Metanephros (tissue), 2 donors: ENCODE measurements at places on chromosomes 4 and X. TPM values are rescaled to one million over a fixed set of nuclear protein-coding genes. Genes with fewer than 3 reads are reported as not detected.

The OPHN1 gene
- total RNA-seq, result 20.4 TPM

The STOX2 gene
- total RNA-seq, result 16.0 TPM

The PFKFB1 gene
- total RNA-seq, result 0.70 TPM

The RAB33B gene
- total RNA-seq, result 14.7 TPM

The CXorf58 gene
- total RNA-seq, result 0.18 TPM

The GABRE gene
- 31.9 TPM for total RNA-seq

The AKAP4 gene
- total RNA-seq, result not detected

The GATA1 gene
- total RNA-seq, result 0.58 TPM

The RXFP1 gene
- total RNA-seq, result 0.58 TPM

The EMD gene
- 61.3 TPM for total RNA-seq

The CNKSR2 gene
- total RNA-seq, result 3.2 TPM

The SPATA18 gene
- 1.9 TPM for total RNA-seq

The MMRN1 gene
- 5.1 TPM for total RNA-seq

The SUPT20HL1 gene
- total RNA-seq, result not detected

The SLC2A9 gene
- total RNA-seq, result 15.0 TPM

The ENPEP gene
- total RNA-seq, result 52.5 TPM

The HDAC6 gene
- total RNA-seq, result 91.3 TPM

The GPR50 gene
- not detected for total RNA-seq

The NSUN7 gene
- total RNA-seq, result 13.3 TPM

The VSIG4 gene
- total RNA-seq, result 14.5 TPM

The DSPP gene
- not detected for total RNA-seq

The GAGE1 gene
- total RNA-seq, result not detected

The BEND2 gene
- not detected for total RNA-seq

The GPC3 gene
- total RNA-seq, result 823 TPM

The CITED1 gene
- 8.6 TPM for total RNA-seq

The CPXCR1 gene
- total RNA-seq, result not detected

The EDA gene
- total RNA-seq, result 11.7 TPM

The GSX2 gene
- total RNA-seq, result not detected

The FMR1NB gene
- total RNA-seq, result not detected
